ENCODE measurements at places on chromosomes 7 and 10.
A peak's percentile ranks its signal among the peaks of the same experiment; 100 is the strongest.

DNA sequence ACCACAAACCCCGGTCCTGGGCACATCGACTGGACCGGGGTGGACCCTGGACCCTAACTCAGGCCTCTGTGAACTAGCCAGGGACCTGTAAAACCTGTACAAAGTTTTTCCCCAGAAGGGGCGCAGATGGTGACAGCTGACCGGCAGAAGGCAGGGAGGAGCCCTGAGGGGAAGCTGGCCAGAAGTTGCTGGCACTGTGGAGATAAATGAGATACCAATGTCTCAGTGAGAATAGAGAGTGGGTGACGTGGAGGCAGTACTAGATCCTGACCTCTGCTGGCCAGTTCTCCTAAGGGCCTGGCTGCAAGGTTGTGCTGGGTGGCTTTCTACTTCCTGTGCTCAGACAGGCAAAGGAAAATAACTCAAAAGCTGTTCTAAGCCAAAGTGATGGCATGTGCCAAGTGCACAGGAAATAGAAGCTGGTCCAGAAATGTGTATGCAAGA, 10.6 kb upstream of the TSPAN14 start:
- no peak for DNase-seq

DNA sequence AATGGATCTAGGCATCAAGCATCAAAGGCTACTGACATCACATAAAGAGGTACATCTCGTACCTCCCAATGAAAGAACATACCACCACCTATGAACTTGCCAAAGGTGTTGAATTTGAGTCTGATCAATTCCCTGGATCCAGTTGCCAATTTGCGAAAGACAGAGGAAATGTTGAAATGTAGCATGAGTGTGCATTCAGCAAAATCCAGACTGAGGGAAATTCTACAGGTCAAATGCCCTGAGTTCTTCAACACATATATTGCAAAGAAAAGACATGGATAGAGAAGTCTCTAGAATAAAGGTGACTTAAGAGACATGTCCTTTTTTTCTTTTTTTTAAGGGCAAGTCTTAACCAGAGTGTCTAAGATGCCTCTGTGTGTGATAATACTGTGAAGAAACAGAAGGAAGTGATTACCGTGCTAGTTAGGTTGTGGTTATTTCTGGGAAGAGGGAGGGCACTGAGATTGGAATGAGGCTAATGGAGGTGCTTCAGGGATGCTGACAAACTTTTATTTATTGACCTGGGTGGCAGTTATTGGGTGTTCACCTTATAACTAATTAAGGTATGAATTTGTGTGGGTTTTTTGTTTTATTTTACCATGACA, 128.7 kb downstream of the SAMD9 start:
- no peak for DNase-seq

GRCh38 chr7:22183522-22184280, 173.3 kb downstream of the RAPGEF5 start:
- no peak for DNase-seq

- no peak for DNase-seq
These were observed 68.4 kb upstream of the SRRM3 start for GRCh38 chr7:76133164-76133775.

DNA sequence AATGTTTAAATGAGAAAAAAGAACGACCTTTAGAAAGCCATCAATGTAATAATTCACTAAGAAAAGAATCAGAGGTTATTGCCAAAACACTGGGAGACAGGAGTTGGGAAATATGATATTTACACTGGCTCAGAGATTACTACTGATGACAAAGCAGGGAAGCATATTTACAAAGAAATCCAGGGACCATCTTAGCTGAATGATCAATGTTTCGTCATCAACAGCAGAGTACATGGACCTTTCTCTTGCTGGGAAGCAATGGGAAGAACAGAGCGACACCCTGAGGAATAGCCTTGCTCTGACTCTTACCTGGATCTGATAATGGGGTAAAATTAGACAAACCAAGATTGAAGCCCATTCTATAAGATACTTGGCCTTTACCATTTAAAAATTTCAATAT, 1293.5 kb downstream of the XPNPEP1 start:
- no peak for DNase-seq

DNA sequence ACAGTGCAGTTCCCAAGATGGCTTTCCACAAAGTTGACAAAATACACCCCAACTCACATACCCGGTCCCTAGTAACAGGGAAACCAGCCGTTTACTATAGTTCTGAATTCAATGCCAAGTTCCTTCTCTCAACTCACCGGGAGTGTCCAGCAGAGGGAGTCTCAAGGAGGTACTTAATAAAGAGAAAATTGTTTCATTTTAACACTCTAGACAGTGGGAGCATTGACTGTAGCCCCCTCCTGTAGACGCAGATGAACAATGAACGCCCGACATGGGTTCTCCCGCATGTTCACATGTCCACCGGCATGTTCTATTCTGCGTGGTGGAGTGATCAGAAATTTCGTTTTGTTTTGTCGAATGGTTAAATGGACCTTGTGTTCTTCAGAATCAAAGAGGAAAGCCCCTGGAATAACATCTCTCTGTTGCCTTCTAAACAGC, 1.9 kb downstream of the HIPK2 start:
- DNase-seq = peak; percentile 33

GRCh38 chr7:4163565-4164203, 518.4 kb upstream of the FOXK1 start:
- no peak for DNase-seq

- no peak for DNase-seq
These were observed 29.0 kb downstream of the PDGFA start for GRCh38 chr7:490461-491291.

GRCh38 chr10:28913436-28914237, 236.3 kb downstream of the BAMBI start:
- DNase-seq = no peak

- DNase-seq = no peak
These were observed 53.5 kb upstream of the ARHGAP21 start for GRCh38 chr10:24777196-24777595.

DNA sequence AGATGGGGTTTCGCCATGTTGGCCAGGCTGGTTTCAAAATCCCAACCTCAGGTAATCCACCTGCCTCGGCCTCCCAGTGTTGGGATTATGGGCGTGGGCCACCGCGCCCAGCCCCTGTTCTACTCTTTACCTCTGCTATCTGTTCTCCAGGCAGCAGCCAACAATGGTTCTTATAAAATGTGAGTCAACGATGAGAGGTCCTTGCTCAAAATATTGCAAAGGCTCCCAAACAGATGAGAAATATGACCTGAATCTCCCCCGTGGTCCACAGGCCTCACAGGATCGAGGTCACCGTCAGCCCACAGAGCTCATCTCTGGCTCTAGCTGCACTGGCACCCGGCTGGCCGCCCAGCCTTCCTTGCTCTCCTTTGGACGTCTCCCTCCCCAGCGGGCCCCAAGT, 62.0 kb upstream of the EGFR start:
- no peak for DNase-seq

DNA sequence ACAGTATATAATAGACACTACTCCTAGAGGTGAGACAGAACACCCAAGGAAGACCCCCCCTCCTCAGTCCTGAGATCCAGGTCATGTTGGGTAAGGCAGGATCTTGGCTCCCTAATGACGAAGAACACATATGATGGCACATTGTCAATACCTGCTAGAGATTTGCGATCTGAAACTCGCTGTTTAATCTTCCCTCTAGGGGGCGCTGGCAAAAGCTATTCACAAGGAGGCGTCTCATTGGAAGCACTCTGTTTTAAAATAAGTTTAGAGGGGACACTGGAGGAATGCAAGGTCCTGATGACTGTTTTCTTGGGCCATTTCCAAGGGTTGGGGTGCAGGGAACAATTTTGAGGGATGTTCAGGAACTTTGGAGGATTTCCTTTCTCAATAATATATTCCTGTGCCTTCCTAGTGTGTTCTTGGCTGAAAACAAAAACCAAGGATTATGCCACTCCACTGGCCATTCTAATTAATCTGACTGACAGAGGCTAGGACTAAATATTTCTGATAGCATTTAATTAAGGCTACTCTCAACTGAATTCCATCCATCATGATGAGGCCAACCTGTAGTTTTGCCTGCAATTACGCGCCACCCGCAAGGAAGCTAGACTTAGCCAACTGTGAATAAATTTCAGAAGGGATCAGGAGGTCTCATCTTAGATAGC, 1013.8 kb upstream of the MBL2 start:
- no peak for DNase-seq

DNA sequence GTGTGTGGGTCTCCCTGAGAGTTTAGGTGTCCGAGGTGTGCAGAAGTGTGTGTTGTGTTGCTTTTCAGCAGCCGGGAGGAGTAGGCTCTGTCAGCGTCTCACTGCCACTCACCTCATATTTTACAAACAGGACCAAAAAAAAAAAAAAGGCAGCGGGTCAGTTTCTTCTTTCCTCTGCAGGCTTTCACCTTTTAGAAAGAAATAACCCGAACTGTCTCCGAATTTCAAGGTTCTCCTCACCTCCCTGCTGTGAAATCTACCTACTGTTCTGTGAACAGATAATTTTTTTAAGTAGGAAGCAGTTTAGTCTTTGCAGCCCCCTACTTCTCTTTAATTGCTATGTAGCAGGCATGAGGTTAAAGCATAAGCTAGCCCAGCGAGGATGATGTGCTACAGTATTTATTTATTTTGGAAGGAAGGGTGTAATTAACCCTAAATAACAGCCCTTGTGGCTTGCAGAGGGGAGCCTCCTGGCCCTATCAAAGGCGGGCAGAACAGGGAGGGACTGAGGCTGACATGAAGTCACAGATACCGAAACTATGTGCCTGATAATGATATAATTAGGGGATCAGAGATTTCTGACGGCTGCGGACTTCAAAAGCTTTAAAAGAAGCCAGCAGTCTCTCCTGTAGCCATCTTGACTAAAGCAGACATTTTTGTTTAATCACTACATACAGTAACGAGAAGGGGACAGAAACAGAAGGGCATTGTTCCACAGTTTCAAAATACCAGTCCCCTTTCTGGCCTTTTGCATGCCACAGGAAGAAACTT, 1.6 kb downstream of the BAMBI start:
- DNase-seq = no peak

GRCh38 chr10:131431533-131431932, 120.0 kb upstream of the TCERG1L start:
- DNase-seq = no peak

DNA sequence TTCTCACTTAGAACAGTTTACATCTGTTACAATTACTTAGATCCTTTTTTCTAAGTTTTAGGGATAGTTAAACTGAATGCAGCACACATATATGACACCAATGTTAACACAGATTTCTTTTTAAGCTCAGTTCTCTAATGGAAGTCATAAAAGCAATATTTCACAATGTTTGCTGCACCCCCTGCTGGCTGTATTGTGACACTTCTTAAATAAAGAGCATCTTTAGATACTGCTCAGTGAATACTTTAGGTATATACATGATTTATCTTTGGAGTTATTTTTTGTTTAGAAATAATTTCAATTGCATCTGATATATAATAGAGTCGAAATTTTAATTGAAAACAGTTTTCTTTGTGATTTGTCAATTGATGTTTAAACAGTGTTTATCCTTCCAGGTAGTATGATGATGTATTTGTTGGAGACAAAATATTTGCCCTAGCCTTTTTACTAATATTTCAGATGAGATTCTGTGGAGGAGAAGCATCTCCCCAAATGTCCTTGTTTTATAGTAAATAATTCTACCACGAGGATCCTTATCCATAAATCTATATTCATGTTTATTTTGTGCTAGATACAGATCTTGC, 174.4 kb downstream of the ST7 start:
- peak; percentile 15 for DNase-seq

- DNase-seq = no peak
These were observed 48.5 kb downstream of the LRRC18 start for GRCh38 chr10:48890888-48891850.

DNA sequence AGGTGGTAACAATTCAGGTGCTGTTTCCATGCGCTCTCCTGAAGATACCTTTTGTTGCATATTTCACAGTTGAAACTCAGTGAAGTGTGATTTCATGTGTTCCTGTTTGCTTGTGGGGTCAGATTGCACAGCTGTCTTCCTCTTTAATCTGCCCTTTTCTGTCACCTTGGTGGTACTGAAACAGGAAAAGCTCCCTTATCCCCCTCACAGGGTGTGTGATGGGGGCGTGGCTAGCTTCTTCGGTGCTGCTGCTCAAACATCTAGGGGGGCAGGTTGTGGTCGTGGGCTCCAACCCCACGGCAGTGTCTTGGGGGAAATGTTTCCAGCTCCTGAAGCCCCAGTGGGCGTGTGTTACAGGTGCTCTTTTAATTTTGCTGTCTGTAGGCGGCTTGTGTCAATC, 107.4 kb upstream of the KLF14 start:
- DNase-seq = no peak

GRCh38 chr10:59607970-59608369, 101.7 kb downstream of the SLC16A9 start:
- no peak for DNase-seq

- no peak for DNase-seq
These were observed 175.0 kb downstream of the OTUD1 start for GRCh38 chr10:23613900-23614299.

GRCh38 chr7:29627631-29628030, 64.0 kb downstream of the PRR15 start:
- DNase-seq = no peak

DNA sequence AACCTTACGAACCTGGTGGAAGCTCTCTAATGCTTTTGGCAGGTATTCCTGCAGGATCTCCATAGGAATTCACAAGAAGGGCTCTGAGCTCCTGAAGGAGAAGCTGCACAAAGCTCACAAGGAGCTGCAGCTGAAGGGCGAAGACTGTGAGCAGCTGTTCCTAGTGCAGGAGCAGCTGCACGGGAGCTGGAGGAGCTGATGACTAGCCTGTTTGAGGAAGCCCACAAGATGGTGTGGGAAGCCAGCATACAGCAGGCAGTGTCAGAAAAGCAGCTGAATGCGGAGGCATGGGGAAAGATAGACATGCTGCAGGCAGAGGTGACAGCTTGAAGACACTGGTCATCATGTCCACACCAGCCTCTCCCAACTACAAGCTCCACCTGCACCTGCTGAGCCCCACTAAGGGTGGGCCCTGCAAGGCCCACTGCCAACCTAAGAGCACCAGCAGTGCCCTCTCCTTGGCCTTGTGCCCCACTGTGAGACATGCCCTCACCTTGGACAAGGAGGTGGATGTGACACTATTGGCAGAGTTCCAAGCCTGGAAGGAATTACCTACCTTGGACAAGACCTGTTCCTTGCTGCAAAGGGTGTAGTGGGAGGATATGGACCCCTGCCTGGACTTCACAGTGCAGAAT, 250.6 kb downstream of the BBS9 start:
- DNase-seq = no peak

DNA sequence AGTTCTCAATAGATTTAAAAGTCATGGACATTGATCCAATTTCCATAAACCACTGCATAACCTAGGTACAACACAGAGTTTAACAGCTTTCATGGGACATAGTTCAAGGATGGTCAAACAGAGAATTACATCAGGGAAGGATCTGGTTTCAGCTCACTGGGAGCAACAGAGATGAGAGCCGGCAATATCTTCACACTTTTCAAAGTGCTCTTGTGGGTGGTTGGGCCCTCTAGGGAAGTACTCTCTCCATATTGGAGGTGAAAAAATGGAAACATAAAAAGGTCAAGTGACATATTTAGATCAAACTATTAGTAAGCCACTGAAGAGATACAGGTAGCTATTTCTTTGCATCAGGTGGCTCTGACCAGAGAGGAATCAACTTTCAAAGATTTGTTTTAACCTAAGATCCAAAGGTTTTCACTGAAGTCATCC, 61.8 kb upstream of the LRRN3 start:
- no peak for DNase-seq
